ENCODE measurements at places on chromosomes 16 and 17. TPM values are rescaled to one million over a fixed set of nuclear protein-coding genes. Genes with fewer than 3 reads are reported as not detected.

DNA sequence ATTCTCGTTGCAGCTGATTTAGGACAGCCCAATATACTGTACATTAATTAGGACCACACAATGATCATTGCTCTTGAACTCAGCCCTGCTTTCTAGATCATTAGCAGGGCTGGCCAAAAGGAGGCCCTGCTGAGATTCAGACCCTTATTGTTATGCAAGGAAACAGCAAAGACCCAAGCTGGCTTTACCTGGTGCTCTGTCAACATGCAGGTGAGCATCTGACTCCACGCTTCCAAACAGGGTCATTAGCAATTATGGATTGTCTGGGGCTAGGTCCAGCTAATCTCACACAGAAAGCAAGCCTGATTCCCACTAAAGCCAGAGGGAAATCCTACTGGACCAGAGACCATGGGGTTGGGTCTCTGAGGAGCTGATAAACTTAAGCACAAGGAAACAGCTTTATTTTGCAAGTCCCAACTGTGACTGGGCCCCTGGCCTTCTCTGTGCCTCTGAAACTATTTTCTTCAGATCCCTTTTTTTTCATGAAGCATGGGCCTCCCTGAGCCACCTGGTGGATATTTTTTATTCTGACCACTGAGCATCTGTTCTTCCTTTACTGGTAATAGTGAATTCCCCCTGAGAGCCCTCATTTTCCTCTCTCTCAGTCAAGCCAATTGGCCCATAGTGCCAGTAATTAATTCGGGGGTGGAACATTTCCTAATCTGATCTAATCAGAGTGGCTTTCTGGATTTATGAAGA is 236.1 kb downstream of the GRIN2A start:
- DNase-seq = no peak

Gene NME3
- total RNA-seq = 61.7 TPM

Gene C16orf89
- 64.9 TPM for total RNA-seq

DNA sequence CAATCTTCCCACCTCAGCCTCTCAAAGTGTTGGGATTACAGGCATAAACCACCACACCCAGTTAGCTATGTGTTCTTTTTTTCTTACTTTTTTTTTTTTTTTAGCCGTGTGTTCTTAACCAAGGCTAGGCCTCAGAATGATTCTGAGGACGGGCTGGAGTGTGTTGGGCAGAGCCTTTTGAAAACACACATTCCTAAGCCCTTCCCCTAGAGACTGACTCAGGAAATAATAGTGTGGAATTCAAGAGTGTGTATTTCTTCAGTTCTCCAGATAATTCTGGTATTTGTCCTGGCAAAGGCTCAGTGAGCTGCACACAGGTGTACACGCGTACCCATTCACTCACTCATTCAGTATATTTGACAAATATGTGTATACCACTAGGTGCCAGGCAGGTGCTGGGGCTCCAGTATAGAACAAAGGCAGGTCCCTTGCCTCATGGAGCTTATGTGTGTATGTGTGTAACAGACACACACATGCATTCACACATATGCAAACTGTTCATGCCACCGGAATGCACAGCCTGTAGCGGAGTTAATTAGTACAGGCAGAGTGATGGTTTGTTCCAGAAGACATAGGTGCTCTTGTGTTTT is 19.4 kb upstream of the NFATC3 start:
- no peak for DNase-seq

- no peak for DNase-seq
Measured at GRCh38 chr16:71734511-71734910, 10.0 kb upstream of the PHLPP2 start.

- DNase-seq = no peak
Measured at GRCh38 chr16:3047387-3047720, 993 bp downstream of the MMP25 start.

DNA sequence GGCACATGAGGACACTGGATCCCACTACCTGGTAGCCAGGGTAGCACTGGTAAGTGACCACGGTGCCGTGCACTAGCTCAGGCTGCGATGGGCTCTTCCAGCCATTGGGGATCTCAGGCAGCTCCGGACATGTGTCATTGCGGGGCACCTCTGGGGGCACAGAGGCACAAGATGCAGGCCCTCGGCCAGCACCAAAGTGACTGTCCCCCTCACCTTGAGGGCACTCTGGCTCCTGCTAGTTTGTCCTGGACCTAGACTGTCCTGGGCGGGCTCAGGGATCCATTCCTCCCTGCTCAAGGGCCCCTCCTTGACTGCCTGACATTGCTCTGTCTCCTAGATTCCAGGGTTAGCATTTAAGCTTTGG is 6.7 kb upstream of the PHF12 start:
- peak; percentile 8 for DNase-seq

DNA sequence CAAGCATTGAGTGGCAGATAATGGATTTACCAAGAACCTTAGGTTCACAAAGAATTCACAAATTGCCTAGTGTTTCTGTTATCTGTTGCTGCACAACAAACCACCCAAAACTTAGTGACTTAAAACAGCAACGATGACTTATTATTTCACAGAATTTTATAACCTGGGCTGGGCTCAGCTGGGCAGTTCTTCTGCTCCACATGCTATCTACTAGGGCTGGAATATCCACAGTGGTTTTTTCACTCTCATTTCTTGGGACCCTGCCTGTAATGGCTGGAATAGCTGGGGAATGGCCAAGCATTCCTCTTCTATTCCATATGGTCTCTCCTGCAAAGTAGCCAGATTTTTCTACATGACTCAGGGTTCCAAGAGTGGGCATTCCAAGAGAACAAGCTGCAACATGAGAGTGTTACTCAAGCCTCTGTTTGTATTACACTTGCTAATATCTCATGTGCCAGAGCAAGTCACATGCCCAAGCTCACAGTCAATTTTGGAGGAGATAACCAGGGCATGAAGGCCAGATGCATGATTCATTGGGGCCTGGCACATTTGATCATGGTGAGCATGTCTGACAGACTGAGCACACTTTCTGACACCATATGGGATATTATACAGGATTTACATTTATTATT is 4.9 kb upstream of the PSMD7 start:
- DNase-seq = no peak

GRCh38 chr17:82823004-82823403 is 16.8 kb downstream of the ZNF750 start:
- no peak for DNase-seq

Gene MILR1
- 2.5 TPM for total RNA-seq

GRCh38 chr17:75888484-75888883 is 8.3 kb downstream of the TRIM65 start:
- DNase-seq = no peak

DNA sequence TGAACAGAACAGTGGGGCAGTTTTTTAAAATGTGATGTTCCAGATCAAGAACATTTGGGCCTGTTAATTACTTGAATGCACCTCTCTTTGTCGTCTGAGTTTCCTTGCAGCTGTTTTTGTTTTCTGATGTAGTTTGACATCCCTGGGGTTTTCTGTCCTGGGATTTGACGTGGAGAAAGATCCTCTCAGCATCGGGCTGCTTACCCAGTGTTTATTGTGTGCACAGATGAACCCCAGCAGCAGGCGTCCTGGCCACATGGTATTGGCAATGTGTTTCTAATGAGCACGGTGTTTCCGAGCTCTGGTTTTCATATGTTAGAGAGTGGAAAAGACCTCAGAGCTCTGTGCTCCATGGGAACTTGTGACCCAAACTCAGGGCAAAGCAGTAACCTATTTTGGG is 191.1 kb upstream of the IRX3 start:
- no peak for DNase-seq

Gene DHODH
- total RNA-seq = 3.3 TPM

Gene PNMT
- total RNA-seq = 4.7 TPM

Gene TPSG1
- not detected for total RNA-seq

DNA sequence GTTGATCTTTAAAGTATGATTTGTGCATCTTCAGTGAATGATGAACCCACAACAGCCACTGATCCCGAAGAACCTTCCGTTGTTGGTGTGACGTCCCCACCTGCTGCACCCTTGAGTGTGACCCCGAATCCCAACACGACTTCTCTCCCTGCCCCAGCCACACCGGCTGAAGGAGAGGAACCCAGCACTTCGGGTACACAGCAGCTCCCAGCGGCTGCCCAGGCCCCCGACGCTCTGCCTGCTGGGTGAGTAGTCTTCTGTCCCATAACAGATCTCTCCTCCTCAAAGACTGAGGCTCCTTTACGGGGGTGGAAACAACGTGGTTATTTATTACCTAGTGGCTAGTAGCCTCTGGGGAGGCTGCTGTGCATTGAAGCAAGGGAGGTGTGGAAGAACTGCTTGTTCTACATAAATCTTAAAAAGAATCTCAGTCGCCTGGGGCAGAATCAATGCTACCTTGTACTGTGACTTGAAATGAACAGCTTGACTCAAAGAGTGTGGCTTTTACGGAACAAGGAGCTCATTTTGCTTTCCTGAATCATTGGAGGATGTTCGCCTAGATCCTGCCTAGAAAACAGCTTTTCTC is 63.0 kb upstream of the CLEC18A start:
- no peak for DNase-seq

Gene C16orf86
- total RNA-seq = 9.3 TPM

- no peak for DNase-seq
Measured at GRCh38 chr17:61574542-61575351, 16.3 kb downstream of the NACA2 start.

Gene ERAL1
- total RNA-seq = 54.2 TPM

Gene CES5A
- 0.69 TPM for total RNA-seq

- no peak for DNase-seq
Measured at GRCh38 chr17:59315866-59316265, 15.6 kb upstream of the YPEL2 start.

Gene TEKT1
- 0.72 TPM for total RNA-seq

- DNase-seq = no peak
Measured at GRCh38 chr16:11632455-11632939, 35.8 kb upstream of the SNN start.

DNA sequence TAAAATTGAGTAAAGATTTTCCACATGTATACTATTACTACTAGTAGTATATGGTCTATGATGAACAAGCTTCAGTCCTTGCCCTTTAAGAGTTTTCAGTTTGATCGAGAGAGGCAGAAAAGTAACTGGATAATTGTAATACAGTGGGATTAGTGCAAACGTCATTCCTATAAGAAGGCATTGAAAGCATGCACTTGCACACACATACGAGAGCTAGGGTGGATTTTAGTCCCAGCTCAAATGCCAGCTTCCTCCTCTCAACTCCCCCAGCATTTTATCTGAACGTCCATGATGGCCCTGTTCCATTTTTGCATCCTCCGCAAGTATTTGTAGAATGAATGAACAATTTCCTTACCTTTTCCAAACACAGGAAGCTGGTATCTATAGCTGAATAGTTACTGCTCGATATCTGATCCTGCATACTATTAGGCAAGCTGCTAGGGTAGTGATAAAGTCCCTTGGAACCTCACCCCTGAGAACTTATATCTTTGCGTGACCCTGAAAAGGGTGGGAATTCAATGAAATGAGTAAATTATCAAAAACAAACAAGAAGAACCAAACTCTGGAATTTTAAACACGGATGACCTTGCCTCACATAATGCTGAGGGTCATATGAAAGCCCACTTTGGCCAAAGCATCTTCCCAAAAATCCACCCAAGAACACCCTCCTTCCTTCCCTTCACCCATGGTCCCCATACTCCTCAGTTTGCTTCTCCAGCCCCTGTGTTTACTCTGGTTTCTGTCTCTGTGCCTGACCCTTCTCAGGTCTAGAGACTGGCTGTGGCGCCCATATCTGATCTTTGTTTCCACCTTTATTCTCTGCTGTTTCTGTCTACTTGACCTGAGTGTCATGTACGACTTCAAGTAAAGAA is 60.5 kb downstream of the TMEM100 start:
- no peak for DNase-seq

DNA sequence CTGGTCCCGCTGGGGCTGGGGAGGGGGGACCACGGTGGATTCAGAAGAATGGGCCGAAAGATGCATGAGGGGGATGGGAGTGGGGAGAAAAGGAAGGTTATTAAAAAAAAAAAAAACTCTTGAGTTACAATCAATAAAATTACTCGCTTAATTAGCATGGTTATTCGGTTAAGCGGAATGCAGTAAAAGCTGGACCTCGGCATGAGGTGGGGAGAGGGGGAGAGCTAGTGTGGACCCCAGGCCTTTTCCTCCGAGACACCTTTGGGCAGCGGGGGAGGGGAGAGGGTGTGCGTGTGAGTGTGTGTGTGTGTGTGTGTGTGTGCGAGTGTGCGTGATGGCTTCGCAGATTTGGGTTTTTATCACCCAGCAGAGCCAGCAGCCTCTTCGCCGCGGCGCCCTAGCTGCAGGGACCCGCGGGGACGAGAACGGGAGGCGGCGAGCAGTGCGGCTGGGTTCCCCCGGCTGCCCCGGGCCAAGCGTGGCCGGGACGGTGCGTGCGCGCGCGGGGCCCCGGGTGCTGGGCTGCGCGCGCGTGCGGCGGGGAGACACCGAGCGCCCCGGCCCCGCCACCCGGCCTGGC is 3.7 kb downstream of the BAHCC1 start:
- DNase-seq = no peak

- peak; percentile 67 for DNase-seq
Measured at GRCh38 chr17:49407981-49408501, 6.6 kb downstream of the PHB1 start.

- no peak for DNase-seq
Measured at GRCh38 chr17:81123052-81124048, 42.0 kb upstream of the PVALEF start.

Gene HOXB3
- not detected for total RNA-seq

Gene AANAT
- 0.90 TPM for total RNA-seq

DNA sequence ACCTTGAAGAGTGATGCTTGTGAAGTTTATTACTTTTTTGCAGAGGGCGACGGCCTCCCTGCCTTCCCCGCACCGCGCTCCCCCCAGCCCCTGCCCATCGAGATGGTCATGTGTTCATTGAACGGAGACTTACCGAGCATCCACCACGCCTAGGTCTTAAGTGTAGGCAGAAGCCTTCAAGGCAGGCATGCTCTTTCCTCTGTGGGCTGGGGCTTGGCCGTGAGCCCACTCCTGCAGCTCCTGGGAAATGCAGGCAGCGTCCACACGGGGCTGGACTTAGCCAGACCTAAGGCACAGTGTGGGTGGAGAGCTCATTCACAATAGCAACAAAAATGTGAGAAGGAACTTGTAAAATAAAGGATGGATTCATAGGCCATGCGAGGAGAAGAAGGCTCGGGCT is 19.2 kb downstream of the RNF213 start:
- peak; percentile 13 for DNase-seq

Gene MYH1
- total RNA-seq = 0.21 TPM

Gene SPDYE4
- total RNA-seq = not detected

DNA sequence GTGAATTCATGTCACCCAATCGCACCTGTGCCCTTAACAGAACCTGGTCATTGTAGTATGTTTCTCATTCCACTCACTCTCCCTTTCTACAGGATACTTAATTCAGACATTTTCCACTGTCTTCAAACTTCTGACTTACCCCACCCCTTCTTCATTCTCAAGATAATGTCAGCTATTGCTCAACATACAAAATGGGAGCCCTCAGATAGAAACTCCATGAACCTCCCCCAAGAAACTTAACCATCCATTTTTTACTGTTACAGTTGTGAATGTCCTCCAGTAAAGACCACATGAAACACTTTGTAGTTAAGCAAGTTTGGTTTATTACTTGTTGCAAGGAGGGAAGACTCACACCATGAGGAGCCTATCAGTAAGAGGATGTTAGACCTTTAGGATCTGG is 22.1 kb upstream of the ARHGAP17 start:
- no peak for DNase-seq

Measured in dorsolateral prefrontal cortex (tissue), 122 donors.